GM23248 (cell line): ENCODE measurements at places on chromosomes 16 and 17.
A peak's percentile ranks its signal among the peaks of the same experiment; 100 is the strongest.

GRCh38 chr16:82157836-82158235 is 12.2 kb downstream of the MPHOSPH6 start:
- peak; percentile 7 for DNase-seq

GRCh38 chr16:67562918-67563707 is 787 bp downstream of the CTCF start:
- peak; percentile 81 for DNase-seq

DNA sequence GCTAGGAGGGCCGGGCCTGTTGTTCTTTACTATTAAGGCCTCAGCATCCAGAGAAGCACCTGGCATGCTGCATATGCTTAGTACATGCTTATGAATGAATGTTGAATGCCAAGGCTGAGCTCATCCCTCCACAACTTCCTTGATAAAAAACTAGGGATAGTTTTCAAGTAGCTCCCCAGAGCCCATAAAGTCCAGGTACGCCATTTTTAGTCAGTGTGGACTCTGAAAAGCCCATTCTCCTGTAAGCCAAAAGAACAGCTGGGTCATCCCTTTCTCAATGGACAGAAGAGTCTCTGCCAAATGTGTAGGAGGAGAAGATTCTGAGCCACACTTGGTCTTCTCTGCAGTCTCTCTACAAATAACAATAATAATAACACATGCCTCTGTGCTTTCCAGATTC is 8.9 kb upstream of the ITGB3 start:
- peak; percentile 53 for DNase-seq

- no peak for DNase-seq
Measured at GRCh38 chr17:45220079-45220478, 1.6 kb upstream of the FMNL1 start.

GRCh38 chr17:16322636-16323035 is 30.6 kb downstream of the CENPV start:
- DNase-seq: peak; percentile 64

DNA sequence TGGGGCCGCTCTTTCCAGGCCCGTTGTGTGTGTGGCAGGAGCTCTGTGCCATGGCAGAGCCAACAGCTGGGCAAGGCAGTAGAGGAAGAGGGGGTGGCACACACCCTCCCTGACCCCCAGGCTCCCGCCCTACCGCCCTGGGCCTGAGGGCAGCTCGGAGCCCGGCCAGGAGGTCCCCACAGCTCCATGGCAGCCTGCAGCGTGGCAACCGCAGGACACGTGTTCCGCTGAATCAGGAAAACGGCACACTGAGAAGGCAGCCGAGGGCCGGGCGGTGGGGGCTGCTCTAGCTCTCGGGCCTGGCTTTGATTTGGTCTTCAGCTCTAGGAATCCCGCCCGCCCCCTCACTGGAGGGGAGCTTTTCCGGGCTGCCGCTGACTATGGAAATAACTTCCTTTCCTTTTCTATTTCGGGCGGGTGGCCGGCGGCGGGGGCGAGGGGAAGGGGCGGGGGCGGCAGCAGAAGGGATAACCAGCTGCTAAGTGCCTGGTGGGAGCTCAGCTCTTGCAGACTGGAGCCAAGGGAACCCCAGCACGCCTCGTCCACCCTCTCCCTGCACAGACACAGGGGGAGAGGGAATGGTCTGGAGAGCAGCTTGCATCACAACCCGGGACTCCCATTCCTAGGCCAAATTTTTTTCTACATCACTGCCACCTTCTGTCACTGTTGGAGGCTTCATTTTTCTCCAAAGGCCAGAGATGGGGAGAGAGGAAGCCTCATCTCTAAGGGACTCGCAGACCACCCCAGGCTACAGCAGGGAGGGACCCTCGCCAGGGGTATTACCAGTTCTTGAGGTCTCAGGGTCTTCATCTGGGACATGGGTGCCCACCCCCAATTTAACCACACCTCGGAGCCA is 24.8 kb upstream of the MRPS23 start:
- peak; percentile 98 for DNase-seq

DNA sequence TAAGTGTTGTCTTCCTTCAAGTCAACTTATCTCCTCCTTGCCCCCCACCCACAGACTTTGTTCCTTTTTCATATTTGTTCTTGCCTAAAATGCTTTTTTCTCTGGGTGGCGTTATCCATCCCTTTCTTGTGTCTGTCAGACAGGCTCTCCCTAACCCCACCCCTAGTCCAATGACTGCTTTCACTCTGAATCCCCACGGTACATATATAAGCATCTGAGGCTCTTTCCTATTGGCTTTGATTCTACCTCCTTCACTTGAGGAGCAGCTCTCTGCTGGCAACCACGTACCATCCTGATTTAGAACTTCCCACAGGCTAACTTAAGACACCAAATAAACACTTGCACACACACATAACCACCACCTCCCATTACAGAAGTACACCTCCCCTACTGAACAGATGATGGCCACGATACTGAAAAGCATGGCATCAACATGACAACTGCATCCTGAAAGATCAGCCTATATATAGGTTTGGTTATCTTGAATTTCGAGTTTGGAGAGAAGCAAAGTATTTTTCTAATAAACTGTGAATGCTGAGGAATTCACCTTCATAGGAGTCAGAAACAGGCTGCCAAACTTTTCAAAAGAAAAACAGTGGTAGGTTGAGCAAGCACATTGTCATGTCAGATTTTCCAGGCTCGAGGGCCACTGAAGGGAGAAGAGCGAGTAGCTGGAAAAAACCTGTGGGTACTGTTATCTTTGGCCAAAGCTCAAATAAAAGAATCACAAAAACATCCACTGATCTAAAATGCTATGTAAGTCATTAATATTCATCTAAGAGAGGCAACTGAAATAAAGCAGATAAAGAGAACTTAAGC is 24.3 kb downstream of the STAT3 start:
- DNase-seq: peak; percentile 81

DNA sequence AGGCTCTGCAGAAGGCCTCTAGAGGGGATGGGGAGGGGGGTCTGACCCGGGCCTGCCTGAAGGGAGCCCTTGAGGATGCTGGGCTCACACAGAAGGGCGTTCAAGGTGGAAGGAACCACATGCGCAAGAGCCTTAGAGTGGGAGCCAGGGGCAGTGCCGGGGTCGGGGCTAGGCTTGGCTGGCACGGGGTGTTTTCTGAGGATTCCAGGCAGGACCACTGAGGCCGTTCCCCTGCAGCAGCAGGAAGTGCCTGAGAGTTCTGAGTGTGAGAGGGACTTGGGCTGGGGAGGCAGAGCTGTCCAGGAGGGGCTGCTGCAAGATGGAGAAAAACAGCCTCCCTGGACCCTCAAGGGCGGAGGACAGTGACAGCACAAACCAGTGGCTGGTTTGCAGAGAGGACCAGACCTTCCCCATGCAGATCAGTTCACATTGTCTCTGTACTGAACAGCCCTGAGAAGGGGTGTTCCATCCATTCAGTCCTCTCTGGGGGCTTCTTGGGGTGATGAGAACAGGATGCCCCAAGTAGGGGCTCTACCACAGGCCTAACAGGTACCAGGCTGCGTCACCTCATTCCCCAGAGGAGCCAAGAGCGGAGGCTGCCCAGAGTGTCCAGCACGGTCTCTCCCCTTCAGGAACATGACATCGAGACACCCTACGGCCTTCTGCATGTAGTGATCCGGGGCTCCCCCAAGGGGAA is 3.4 kb downstream of the NDRG4 start:
- no peak for DNase-seq

DNA sequence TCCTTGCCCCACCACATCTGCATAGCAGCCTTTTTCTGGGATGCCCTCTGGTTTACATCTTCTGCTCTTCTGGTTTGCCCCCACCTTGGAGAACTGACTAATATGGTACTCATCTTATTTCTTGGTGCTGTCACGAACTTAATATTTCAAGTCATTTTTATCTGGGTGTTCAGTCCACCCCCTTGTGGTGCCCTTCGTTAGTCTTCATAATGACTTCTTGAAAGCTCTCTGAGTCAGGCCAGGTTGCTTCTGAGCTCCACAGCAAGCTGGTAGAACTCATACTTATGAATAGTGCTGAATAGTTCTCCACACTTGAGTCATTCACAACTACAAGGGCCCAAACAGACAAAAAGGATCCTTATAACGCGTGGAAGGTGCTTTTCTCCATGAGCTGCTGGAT is 35.8 kb upstream of the TEKT3 start:
- peak; percentile 96 for DNase-seq

- no peak for DNase-seq
Measured at GRCh38 chr16:1184156-1184868, 31.4 kb downstream of the CACNA1H start.

GRCh38 chr16:78879011-78879410 is 721.5 kb downstream of the MAF start:
- no peak for DNase-seq
